T follicular helper cell (primary cell): ENCODE measurements at places on chromosomes 6 and 20.

- no peak for DNase-seq
Observed at GRCh38 chr6:30244560-30244959, 31.4 kb upstream of the TRIM26 start.

- no peak for DNase-seq
Observed at GRCh38 chr6:152984513-152984872, 1.7 kb upstream of the FBXO5 start.

DNA sequence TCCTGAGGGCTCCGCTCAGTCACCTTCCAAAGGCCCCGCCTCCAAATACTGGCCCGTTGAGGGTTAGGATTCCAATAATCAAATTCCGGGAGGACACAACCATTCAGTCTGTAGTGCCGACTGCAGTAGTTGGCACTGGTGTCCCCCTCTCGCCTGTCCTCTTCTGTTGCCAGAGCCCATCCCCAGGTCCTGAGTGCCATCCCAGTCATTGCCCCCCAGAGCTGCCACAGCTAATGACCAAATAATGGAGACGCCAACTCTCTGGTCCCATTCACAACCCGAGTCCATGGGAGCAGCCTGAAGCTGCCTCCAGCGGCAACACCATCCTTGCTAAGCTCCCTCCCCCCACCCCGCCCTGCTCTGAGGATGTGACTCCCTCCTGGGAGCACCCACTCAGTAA, 115.9 kb downstream of the JPH2 start:
- DNase-seq: no peak

DNA sequence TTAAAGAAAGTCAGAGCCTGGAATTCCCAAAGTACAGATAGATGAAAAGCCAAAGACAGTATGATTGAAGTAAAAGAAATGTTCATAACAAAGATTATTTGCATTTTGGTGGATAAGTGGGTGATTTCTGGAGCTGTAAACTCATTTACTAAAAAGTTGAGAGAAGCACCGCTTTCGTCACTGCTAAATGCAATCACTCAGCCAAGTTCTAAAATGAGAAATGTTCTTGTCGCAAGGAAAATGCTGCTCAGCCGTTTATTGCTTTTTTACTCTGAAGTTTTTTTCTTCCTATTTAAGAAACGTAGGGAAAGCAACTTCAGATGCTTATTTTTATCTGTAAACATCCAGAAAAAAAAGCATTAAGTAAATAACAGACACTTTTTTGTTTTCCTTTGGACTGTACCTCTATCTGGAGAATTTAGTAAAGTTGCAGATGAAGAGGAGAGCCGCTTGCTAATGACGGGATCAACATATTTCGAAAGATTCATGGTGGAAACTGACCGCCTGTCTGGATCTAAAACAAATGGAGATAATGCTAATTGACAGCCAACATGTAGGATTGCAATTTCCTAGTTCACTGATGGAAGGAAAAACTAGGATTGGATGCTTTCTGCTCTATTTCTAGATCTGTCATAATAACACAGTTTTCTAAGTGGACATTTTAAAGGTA, 93.8 kb upstream of the BCLAF1 start:
- no peak for DNase-seq

- peak; percentile 41 for DNase-seq
Observed at GRCh38 chr6:137415127-137415833, 78.9 kb downstream of the OLIG3 start.

DNA sequence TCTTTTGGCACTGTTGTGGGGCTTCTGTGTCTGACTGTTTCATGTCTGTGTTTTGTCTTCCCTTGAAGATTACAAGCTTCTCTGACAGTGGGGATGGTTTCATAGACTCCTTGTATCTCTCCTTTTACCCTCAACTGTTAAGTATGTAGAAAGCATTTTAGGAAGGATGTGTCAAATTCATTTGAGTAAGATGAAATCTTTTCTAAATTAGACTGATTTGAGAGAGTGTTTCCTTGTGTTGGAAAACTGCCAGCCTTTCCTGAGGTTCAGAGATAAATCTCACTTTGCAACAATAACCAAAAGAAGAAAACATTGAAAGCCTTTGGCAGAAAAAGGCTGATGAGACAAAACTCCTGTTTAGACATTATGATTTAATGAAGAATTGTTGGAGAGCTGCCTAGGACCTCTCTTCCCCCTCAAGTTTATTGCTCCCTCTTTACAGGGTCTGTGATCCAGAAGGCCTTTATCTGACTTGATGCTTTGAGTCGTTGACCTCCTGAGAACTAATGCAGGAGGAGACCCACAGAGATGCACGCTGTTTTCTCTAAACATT, 68.3 kb downstream of the ANKS1A start:
- no peak for DNase-seq

DNA sequence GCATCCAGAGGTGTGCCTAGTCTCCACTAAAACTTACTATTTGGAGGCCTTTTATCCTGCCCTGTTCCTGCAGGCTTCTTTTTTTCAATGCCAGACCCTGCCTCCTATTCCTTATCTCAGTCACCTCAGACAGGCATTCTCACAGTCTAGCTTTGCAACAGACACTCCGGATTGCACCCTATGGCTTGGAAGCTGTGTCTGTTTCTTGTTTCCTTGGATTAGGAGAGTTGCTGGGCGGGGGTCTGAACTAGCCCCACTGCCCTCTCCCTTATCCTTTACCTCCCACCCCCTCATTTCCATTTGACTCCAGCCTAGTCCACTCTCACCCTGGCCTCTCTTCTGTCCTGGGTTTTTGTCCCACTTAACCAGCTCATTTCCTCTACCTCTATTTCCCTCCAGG, 228.1 kb upstream of the CITED2 start:
- no peak for DNase-seq

DNA sequence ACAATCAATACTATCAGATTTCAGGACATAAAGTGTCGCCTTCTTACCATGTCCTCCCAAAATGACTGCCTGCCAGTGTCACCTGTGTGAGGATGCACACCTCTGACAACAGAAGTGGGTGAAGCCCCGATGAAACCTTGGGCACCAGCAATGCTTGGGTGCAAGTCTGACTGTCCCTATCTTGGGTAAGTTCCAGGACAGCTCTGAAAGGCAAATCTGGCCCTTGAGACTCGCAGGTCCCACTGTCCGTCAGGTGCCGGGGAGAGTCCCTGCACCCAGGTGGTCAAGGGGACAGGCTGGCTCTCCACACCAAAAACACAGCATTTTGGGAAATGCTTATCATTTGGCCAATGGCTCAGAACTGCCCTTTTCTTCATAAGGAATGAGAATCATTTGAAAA, 43.3 kb downstream of the EZR start:
- no peak for DNase-seq

- no peak for DNase-seq
Observed at GRCh38 chr20:57335392-57335791, 5.8 kb downstream of the SPO11 start.

DNA sequence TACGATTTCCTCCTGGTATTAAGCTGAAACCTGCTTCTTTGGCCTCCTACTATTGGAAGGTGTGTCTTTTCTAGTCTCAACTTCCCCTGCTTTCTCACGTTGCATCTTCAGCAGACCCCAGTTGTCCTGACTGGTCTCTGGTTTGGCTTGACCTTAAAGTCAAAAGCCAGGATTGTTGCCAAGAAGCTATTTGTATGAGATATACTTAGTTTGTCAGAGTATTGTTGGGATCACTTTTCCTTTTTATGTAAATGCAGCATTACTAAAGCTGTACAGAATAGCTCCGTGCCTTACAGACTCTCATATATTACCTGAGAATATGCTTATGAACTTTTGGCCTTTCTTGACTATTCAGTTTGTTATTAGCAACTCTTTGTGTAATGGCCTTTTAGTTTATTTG, 61.1 kb downstream of the TSPYL4 start:
- no peak for DNase-seq

GRCh38 chr6:90403489-90404381, 107.1 kb upstream of the BACH2 start:
- DNase-seq: no peak

DNA sequence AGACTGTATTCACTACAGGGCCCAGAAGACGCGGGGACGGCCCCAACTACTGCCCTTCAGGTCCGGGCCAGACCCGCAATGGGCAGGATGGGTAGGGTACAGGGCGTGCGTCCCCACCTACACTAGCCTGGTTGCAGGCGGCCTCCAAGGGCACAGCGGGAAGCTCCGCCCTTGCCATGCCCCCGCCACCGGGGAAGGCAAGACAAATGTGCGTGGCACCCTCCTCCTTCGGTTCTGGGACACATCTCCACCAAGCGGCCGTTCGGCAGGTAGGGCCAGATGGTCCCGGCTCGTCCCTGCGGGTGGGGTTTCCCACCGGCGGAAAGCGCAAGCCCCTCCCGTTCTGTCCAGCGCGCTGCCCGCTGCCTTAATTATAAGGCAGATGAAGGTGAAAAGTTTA, 5.6 kb downstream of the NXT1 start:
- DNase-seq: no peak

GRCh38 chr20:47330933-47331708, 25.4 kb downstream of the ZMYND8 start:
- DNase-seq: no peak

DNA sequence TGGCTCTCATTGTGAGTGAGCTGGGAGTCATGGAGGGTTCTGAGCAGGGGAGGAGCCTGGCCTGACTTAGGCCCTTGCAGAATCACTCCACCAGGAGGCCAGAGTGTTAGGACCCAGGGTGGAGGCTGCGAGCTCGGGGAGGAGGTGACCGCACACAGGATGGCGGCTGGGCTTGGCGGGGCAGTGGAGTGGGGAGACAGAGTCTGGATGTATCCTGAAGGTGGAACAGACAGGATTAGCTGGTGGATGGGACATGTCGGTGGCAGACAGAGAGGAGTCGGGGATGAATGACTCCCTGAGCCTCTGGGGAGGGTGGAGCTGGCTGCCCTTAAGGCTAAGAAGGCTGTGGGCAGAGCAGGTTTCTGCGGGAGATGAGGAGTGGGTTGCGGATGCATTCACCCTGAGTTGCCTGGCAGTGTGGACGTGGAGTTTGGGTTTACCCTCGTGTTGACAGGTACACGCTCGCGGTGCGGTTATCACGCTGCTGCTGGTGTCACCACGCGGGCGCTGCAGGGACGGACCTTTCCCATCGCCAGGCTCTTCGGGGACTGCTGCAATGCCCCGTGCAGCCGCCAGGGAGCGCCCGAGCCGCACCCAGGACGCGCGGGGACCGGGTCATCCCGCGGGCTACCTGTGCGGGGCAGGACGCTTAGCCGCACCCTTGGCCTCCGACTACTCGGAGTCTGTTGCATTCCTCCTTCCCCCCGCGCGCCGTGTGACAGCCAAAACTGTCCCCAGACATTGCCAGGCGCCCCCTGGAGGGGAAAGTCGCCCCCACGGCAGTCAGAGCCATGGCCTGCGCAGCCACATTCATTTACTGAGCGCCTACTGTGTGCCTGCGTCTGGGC, 43.0 kb upstream of the PTGIS start:
- DNase-seq: peak; percentile 34

DNA sequence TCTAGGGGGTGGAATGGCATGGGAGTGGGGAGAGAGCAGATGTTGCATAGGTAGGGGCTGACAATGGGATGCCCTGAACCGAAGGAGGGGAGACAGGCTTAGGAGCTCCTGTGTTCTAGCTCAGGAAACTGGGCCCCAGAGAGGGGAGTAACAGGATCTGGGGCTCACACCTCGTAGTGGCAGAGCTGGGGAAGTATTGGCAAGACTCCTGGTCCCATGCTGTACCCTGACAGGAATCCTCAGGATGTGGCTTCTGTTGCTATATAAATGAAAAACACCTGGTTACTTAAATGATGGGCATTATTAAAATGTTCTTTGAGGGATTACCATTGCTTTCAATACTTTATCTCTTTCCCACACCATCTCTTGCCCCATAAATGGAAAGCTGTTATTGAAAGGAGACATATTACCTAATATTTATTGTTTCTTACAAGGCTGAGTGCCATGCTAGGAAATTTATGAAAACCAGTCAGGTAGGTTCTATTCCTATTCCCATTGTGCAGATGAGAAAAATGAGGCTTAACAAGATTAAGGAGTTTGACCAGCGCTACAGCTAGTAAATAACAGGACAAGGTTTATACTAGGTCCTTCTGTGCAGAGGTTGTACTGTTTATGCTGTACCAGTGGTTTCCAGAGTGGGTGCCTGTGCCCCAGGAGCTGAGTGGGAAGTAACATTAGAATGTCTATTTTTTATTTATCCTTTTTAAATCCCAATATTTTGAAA, 35.3 kb upstream of the TCP11 start:
- DNase-seq: no peak

DNA sequence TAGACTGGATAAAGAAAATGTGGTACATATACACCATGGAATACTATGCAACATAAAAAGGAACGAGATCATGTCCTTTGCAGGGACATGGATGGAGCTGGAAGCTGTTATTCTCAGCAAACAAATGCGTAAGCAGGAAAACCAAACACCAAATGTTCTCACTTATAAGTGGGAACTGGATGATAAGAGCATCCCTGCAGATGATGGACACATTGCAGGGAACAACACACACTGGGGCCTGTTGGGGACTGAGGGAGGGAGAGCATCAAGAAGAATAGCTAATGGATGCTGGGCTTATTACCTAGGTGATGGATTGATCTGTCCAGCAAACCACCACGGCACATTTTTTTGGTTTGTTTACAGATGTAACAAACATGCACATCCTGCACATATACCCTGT, 470.5 kb upstream of the CITED2 start:
- DNase-seq: no peak

- DNase-seq: no peak
Observed at GRCh38 chr6:52124126-52125121, 37.0 kb upstream of the PKHD1 start.

DNA sequence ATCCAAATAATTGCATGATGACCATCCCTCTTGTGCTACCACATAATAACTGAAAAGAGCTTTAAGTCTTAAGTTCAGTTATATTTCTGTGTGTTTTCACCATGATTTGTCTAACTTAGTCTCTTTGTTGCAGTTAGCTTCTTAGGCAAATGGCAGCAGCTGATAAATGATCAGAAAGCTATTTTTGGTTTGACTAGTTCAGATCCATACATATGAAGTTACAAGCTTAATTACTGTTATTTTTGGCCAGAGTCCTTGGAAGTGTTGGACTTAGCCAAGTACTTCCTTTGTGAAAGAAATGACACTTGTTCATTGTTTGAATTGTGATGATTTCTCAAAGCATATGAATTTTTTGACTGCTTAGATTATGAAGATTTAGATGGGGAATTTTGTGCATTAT, 54.2 kb downstream of the HIVEP1 start:
- no peak for DNase-seq

GRCh38 chr20:13821876-13822275, 37.0 kb downstream of the NDUFAF5 start:
- no peak for DNase-seq

- DNase-seq: no peak
Observed at GRCh38 chr6:45538641-45539547, 161.2 kb upstream of the SUPT3H start.
